Activated naive CD4-positive, alpha-beta T cell treated with anti-CD3 and anti-CD28 coated beads for 36 hours (primary cell): ENCODE measurements at places on chromosomes 11 and 22. TPM values are rescaled to one million over a fixed set of nuclear protein-coding genes. Genes with fewer than 3 reads are reported as not detected.

DNA sequence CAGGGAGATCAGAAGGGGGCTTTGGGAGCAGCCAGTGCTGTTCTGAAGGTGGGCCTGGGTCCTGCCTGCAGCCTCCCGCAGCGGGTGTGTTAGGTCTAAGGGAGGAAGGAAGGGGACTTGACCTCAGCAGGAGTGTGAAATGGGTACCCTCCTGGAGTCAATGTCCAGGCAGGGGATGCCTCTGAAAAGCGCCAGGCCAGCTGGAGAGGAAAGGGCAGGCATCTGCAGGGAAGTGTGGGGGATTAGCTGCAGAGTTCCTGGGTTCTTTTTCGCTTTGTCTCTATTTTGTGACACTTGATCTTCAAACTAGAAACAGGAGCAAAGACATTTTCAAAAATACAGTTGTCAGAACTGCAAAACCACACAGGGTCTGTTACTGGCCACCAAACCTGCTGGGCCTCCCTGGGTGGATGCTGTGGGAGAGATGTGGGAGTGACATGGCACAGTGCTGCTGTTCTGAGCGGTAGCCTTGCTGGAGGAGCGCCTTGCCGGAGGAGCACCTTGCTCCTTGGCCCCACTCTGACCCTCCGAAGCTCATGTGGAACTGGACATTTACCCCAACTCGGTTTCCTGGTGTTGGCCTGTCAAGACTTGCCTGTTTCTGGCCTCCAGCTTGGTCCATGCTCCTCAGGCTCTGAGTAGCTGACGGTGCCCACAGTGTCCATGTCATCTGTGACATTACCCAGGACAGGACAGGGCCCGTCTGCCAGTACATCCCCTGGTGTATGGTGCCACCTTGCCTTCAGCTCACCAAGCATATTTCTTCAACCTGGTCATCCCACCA, 25.9 kb downstream of the MED15 start:
- DNase-seq = no peak

DYNC2H1 gene
- total RNA-seq = 1.9 TPM

DNA sequence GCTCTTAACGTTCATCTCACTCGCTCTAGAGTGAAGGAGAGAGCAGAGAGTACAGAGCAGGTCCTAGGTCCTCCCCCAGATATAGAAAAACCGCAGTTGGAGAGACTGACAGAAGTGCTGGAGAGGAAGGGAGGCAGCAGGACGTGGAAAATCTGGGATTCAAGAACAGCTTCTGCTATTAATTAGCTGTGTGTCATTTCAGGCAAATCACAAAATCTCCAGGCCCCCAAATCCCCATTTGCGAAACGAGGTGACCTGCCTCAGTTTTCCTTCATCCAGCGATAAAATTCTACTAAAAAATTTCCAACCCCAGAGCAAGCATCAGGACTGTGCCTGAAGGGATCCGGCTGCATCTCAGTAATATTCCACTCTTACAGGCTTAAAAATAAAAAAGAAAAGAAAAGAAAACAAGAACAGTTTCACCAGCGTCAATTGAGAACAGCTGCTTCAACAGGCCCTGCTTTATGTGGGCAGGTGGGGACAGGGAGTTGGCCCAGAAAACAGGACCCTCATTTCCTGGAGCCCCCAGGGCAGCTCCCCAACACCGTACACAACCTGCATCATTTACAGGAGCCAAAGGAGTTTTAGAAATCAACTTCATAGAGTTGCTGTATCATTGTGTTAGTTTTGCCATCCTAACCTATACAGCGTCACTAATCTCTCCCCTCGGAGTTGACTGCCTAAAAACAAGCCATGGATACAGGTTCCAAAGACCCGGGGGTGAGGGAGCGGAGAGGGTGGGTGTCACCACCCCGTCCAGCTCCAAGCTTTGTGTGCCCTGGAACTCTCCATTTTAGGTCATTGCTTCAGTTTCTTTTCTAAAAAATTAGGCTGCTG, 2.3 kb upstream of the MALAT1 start:
- DNase-seq = peak; percentile 43

DNA sequence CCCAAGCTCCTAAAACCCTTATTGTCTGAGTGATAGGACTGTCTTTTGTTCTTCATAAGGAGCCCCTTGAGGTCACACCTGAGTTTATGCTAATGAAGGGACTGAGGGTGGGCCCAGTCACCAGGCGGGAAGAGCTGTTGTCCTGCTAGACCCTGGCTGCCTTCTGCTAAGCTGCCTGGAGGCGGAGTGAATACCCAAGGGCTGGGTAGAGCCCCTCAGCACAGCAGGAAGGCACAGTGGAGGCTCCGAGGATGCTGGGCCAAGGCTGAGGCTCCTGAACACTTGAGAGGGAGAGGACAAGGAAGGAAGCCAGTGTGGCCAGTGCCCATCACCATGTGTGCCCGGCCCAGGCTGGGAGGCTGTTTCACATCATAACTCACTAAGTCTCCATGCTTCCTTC, 4.8 kb upstream of the PHF21B start:
- no peak for DNase-seq

DNA sequence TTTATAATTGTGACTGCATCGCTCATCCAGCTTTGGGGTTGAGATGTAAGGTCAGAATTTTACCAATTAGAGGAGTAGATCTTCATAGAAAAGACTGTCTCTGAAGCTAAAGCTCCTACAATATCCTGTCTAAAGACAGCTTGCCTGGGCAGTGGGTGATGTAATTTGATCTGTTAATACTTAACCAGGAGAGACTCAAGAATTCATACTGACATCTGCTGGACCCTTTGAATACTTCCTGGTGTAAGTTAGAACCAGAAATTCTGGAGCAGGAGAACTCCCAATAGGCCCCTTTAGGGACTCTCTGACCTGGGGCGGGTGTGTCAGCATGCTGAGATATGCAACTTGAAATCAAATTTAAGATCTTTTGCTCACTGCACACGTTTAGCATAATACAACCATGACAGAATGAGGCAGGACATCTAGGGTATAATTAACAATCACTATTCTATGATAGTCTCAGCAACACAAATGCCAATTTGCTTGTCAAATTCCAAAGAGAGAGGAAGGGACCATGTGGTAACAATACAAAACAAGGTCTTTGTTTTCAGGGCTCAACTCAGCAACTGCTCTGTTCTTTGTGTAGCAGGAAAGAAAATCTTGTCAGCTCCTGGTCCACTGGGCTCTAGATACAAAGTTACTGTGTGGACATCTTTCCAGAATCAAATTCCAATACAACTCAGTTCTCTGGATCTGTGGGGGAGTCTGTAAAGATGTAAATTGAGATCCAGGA, 143.9 kb downstream of the INSC start:
- no peak for DNase-seq

GRCh38 chr11:63613517-63614135, 607 bp downstream of the PLAAT3 start:
- DNase-seq = peak; percentile 51

DNA sequence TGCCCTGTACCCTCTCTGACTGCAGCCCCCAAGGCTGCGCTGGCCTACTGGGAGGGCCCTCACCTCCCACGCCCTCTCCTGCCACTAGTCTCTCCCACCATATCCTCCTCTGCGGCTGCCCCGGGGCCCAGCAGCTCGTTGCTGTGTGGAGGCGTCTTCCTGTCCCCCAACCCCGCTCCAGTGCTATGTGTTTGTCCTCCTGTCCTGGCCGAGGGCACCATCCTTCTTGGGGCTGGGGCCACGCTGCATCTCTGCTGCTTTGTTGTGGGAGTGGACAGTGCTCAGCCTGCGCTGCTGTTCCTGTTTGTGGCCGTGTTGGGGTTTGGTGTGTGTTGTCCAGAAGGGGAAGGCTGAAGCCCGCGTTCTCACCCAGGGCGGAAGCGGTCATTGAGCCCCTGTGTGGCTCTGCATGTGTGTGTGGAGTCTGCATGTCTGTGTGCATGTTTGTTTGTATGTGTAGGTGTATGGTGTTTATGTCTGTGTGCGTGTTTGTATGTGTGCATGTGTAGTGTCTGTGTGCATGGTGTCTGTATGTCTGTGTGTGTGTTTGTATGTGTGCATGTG, 15.7 kb downstream of the TPCN2 start:
- no peak for DNase-seq

DNA sequence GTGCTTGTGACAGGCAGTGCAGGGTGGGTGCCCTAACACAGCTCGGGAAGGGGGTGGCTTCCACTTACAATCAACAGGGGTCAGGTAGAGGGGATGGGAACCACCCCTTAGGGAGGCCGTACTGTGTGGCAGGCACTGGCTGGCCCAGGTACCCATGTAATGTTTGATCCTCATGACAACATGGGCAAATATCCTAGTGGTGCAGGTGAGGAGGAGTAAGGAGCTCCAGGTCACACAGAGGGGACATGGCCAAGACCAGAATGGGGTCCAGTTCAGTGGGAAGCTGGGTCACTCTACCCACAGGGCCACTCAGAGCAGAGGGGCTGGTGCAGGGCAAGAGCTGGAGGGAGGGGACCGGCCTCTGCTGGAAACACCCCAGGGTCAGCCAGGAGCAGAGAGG, 3.1 kb downstream of the APOL4 start:
- DNase-seq = no peak

GRCh38 chr11:102230186-102230585, 87.1 kb upstream of the BIRC3 start:
- DNase-seq = no peak

LUZP2 gene
- total RNA-seq = not detected

- DNase-seq = no peak
These were observed 38.3 kb upstream of the BRSK2 start for GRCh38 chr11:1351278-1351937.

DNA sequence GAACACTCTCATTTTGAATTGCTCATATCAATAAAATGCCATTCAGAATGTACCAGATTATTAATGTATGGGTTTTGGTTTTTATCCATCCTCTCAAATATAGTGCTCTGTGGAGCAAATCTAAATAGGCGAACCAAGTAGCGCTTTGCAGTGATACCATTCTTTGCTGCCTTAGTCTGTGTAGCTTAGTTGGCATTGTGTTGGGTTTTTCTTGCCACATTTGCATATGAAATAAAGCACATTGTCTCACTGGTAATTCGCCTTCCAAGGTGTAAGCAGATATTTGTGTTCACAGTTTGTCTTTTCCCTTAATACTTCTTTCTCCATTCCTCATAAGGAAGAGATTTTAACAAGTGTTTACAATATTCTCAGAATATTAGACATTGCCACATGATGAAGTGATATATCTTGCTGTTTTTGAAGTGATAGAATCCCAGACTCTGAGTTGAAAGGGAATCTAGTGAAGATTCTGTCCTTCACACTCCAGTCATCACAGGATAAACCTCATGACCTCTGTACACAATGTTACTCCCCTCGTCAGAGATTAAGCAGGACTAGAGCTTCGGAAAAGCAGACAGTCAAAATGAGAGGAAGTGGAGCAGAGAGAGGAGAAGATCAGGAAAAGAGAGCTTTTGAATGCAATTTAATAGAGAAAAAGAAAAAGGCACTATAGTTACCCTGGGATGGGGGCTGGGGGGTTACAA, 16.5 kb downstream of the C11orf91 start:
- DNase-seq = no peak

GRCh38 chr22:36332623-36333332, 55.0 kb downstream of the MYH9 start:
- DNase-seq = peak; percentile 88

GRCh38 chr22:20466659-20467379, 28.8 kb downstream of the KLHL22 start:
- no peak for DNase-seq

DNA sequence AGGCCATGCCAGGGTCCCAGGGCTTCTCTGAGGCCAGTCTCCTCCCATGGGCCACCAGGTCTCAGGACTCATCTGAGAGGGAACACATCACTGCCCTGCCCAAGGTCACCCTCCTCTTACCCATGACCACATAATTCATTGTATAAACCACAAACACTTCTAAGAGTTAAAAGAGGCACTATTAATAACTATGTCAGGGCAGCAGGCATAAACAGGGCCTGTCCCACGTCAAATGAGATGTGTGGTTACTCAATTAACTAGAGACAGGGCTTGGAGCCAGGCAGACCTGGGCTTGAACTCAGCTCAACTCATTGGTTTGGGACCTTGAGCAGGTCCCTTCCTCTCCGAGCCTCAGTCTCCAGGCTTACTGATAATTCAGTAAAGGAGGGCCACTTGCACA, 33.1 kb downstream of the ARAP1 start:
- DNase-seq = no peak
